ENCODE measurements at places on chromosomes 12 and 14.

DNA sequence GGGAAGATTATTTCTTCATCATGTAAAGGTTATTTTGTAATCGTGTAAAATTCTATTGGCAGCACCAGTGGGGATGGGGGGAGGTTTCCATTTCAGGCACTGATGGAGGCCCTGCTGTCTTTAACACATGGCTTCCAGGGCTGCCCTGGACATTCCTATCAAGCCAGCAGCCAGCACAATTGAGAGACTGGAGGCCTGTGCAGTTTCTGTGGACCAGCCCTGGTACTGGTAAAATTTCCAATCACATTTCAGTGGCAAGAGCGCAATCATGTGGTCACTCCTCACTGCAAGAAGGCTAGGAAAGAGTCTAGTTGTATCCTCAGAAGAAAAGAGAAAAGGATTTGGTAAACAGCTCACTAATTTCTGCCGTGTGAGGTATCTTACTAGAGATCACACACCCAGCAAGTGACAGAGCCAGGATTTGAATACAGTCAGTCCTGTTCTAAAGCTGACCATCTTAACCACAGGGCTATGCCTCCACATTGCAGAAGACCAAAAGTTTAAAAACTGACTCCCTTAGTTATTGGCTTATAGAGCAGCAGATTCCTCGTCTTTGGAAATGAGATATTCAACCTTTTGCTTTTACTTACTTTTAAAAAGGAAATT lies 179.4 kb upstream of the ARHGAP5 start:
- no peak for DNase-seq

DNA sequence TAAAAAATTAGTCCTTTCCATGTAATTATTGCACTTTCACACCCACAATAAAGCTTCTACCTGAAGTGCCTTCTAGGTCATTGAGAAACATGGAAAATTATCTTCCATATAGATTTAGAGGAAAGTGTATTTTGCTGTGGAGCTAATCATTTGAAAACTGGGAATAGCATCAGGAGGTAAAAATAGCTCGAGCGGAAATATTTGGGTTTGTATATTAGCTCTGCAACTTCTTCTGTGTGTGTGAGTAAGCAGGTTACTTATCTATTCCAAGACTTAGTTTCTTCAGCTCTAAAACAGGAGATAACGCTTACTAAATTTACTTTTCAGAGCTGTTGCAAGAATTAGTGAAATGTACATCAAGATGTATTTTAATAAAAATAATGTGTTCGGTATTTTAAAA lies 95.0 kb upstream of the MON2 start:
- no peak for DNase-seq

- DNase-seq, result no peak
These were observed 23.0 kb downstream of the VPS37B start for GRCh38 chr12:122872815-122873361.

GRCh38 chr12:88122666-88123065 lies 19.2 kb downstream of the CEP290 start:
- no peak for DNase-seq

DNA sequence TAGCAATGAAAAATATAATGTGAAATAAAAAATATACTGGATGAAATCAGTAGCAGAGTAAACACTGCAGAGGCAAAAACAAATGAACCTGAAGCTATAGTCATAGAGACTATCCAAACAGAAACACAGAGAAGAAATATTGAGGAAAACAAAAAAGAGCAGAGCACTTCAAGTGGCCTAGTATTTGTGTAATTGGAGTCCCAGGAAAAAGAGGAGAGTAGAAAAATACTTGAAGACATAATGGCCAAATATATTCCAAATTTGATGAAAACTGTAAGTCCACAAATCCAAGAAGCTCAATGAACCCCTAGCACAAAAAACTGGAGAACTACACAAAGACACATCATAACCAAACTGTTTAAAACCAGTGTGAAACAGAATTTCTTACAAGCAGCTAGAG lies 37.2 kb upstream of the CTDSP2 start:
- no peak for DNase-seq

All from fibroblast of the conjunctiva (primary cell).